ENCODE measurements at places on chromosomes 3 and 15.

GRCh38 chr3:126442094-126442855 lies 33.4 kb downstream of the ZXDC start:
- no peak for DNase-seq

- DNase-seq: no peak
Measured at GRCh38 chr3:42667523-42668412, 14.3 kb downstream of the ZBTB47 start.

DNA sequence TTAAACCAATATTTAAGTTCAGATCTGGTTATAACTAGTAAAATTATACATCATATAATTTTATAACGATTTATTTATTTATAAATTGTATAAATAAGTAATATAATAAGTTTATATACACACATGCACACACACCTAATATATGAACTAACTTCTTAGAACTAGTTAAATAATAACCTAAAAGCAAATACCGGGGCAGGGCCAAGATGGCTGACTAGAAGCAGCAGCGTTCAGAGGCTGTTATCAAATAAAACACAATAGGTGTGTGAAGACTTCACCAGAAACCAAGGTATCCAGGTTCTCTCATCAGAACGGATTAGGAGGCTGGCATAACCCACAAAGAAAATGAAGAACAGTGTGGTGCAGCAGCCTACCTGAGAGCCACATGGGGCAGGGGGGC lies 653.6 kb upstream of the CBLB start:
- no peak for DNase-seq

- DNase-seq: no peak
Measured at GRCh38 chr3:141920701-141921100, 44.3 kb downstream of the ATP1B3 start.

DNA sequence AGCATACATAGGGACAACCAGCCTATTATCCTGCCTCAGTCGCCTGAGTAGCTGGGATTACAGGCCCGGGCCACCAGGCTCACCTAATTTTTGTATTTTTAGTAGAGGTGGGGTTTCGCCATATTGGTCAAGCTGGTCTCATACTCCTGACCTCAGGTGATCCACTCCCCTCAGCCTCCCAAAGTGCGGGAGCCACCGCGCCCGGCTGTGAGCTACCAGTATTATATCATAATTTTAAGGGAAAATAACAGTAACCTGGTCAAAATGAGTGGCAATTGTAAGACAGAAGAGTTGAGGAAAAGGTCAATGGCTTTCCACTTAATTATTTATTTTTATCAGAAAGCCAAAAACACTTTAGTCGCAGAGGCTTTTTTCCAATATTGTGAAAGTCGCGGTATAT lies 652.6 kb upstream of the BCHE start:
- DNase-seq: no peak

DNA sequence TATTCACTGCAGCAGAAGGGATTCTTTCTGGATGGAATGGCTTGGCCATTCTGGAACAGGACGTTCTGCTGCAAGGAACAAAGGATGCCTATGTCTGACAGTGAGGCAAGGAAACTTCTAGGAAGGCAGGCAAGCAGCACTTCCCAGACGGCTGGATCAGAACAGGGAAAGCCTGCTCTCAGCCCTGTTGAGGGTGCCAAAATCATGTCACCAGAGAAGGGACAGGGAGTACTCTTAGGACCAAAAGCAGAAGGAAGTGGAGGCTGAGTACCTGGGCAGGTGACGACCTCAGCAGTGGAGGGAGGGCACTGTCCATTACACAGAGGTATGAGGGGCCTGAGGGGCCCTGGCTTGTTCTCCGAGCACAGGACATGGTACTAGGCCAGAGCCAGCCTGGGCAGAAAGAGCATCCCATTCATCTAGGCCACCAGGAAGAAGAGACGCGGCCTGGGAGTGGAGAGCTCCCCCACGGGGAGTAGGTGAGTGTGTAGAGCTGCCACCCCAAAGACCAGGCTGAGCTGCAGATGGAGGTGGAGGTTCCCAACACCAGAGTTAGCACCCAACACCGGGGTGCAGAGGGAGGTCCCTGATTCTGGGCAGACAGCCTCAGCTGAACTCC lies 9.6 kb downstream of the KLF15 start:
- DNase-seq: no peak

DNA sequence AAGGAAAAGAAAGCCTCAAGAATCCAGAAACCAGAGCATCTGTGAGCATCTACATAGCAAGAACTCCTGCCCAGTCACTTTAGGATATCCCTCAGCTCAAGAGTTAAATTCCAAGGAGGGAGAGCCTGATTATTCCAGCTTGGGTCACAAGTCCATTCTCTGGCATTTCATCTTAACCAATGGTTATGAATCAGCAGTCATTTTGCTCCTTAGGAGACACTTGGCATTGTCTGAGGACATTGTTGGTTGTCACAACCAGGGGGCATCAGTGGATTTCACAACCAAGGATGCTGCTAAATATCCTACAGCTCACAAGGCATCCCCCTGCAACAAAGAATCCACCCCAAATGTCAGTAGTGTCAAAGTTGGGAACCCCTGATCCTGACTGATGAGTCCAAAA lies 51.0 kb upstream of the LMCD1 start:
- no peak for DNase-seq

GRCh38 chr3:188383748-188384147 lies 229.8 kb downstream of the LPP start:
- no peak for DNase-seq

DNA sequence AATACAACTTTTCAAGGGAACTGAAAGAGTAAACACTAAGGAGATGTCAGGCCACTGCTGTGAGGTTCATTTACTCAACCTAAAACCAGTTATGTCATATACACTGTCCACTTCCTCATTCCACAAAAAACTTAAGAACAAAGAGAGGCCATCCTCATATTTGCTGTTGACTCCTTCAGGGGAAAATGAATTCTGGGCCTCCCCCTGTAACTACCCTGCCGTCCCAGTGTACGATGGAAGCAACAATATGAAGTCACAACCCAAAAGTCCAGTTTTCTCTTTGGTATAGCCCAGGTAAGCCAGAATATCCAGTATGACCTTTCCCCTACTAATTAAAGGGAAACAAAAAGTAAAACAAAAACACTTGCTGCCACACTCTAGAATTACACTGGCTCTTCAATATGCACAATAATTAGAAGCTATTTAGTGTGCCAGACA lies 16.2 kb downstream of the CEP152 start:
- DNase-seq: no peak

- DNase-seq: no peak
Measured at GRCh38 chr3:143294188-143294587, 174.6 kb downstream of the CHST2 start.

DNA sequence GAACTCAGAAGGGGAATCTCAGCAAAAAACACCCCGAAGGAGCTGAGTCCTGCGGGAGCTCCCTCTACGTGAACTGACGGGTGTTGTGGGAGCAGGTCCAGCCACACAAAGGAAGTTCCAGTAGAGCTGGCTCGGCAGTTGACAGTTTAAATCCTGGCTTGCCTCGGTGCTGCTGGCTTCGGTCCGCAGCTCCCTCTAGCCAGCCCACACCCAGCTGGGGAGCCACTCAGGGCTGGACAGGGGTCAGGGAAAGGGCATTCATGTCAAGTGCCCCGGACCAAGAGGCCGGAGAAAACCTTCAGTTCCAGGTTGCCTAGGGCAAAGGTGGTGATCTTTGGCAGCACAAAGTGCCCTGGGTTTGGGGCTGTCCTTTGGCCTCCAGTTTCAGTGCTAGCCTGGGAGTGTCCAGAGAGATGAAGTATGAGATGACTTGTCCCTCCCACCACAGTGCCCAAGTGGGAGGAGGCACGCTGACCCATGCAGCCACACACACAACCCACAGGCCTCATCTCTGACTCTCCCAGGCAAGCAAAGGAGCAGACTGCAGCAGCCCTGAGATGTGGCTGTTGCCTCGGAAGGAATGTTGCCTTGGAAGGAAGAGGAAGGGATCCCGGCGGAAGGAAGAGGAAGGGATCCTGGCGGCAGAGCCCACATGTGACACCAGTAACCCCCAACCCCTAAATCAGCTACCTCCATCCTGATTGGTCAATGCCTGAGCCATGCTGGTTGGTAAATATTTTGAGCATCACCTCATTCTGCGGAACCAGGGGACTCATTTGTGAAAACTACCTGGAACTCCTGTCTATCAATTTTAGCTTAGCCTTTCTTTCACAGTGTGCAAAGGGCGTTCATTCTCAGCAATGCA lies 13.9 kb upstream of the ANPEP start:
- no peak for DNase-seq

GRCh38 chr15:40439960-40440742 lies 602 bp upstream of the BAHD1 start:
- DNase-seq: no peak

DNA sequence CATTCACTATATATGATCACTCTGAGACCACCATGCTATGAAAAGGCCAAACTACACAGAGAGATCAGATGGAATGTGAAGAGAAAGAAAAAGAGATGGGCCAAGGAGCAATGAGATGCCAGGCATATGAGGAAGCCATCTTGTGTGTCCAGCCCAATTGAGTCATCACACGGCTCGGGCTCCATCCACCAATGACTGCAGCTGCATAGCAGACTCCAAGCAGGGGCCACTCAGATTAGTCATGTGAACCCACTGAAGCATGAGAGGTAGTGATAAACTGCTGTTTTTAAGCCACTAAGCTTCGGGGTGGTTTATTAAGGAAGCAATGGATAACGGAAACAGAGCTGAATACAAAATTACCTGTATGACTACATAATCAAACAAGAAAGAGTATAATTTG lies 185.9 kb downstream of the SUCLG2 start:
- no peak for DNase-seq

DNA sequence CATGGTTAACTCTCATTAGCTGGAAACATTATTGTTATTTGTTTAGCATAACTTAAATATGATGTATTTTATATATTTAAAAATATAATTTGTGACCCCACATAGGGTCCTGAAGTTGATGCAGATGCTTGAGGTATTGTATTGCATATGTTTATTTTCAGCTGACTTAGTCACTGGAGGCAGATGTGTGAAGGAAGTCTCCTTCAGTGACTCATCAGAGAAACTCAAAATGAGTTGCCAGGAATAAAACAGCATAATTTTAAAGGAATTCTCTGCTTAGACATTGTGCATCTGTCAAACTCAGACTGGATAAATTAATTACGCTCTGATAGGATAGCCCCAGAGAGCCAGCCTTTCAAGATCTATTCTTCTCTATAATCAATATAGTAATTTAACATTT lies 7.9 kb upstream of the OR4F6 start:
- no peak for DNase-seq

GRCh38 chr3:114799816-114800215 lies 347.3 kb downstream of the ZBTB20 start:
- DNase-seq: no peak

DNA sequence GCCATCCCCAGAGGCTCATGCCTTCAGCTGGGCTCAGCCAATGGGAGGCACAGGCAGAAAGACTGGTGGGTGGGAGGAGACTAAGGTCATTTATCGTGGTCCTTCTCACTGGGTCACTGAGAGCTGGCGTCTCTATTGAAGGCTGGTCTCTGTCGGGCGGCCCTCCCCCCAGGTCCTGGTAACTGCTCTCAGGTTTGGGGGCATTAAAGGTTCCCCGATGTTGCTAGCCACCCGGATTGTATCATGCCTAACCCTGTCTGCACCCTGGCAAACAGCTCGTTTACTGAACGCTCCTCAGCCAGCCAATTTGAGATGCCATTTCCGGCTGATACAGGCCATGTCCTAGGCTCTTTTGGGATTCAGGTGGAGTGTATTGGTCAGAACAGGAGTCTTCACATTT lies 10.5 kb downstream of the SELENOS start:
- no peak for DNase-seq

DNA sequence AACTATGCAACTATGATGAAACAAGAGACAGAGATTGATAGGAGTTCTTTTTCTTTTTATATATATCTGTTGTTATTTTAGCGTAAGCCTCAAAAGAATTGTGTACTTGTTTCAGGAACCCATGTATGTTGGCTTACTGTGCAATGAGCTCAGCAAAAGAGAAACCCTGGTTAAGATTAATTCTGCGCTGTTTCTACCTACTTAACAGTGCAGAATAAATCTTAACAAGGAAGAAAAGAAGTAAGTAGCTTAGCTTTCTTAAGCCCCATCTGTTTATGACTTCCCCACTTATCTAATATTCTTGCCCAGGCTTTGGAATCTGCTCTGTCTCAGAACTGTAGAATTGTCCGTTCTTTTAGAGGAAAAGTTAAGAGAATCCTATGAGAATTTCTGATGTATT lies 27.4 kb downstream of the ECT2 start:
- DNase-seq: no peak

Data from activated CD8-positive, alpha-beta memory T cell treated with anti-CD3 and anti-CD28 coated beads for 4 hours (primary cell).